NT2/D1 (cell line): ENCODE measurements at places on chromosomes 2 and 18.

DNA sequence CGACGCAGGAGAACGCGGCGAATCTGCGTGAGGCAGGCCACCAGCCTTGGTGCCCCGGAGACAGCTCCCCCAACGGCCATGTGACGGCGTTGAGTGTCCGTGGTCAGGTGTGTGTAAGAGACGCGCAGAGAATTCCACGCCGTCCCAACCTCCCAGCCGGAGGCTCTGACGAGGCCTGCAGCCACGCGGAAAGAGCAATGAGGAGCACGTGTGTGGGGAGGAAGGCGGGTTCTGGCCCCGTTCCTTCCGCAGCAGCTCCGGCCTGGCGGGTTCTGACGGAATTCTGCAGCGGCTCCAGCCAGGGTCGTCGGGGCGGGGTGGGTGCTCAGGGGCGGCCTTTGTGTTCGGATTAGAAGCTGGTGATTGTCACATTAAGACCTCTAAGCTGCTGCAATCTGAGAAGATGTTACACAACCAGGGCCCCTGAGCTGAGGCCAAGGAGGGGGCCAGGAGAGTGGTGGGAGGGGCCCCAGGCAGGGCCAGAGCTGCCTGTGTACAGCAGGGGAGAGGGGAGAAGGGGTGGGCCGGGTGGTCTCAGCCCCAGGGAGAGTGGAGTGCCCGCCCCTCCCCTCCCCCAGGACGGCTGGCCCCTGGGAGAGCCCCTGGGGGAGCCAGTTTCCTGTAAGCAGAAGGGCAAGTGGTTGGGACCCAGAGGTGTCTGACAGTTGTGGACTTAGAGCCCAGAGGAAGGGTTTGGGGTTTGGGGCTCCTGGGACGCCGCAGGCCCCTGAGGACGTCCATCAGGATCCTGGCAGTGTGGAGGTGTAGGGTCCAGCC lies 5.1 kb upstream of the GAL3ST2 start:
- no peak for DNase-seq

GRCh38 chr2:105317937-105318336 lies 11.6 kb downstream of the TGFBRAP1 start:
- DNase-seq, result no peak

GRCh38 chr2:204989877-204990276 lies 444.6 kb downstream of the PARD3B start:
- no peak for DNase-seq

DNA sequence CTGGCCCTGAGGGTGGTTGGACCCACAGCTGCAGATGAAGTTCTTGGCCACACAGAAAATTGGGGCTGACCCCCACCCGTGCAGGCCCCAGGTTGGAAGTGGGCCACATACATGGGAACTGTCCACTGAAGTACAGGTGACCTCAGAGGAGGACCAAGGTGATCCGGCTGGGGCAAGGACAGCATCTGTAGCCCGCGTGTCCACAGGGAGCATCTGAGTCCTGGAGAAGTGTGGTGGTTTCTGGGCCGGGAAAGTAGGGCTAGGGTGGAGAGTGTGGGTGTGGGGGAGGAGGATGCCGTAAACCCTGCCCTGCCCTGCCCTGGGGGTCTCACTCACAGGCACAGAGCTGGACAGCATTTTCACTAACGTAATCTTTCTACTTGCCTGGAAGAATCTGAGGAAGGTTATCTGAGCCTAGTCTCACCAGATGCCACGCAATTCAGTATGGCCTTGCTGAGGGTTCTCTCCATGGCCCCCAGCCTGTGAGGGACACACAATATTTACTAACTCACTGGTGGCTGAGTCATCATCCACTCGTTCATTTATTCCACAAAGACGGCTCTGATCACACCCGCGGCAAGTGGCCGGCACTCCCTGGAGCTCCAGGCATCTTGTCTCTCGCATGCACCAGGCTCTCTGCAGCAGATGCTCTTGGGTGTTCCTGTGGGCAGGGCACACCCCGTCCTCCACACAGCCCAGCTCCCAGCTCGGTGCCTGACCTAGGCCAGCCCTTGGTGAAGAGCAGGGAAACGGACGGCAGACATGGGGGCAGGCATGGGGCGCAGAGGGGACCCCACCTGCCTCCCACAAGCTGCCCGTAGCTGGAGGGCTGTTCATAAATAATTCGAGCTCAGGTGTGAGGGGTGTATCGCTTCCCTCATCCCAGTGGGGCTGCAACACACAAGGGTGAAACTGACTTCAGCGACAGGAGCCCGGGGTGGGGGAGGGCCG lies 51.2 kb downstream of the INHBB start:
- DNase-seq, result no peak

DNA sequence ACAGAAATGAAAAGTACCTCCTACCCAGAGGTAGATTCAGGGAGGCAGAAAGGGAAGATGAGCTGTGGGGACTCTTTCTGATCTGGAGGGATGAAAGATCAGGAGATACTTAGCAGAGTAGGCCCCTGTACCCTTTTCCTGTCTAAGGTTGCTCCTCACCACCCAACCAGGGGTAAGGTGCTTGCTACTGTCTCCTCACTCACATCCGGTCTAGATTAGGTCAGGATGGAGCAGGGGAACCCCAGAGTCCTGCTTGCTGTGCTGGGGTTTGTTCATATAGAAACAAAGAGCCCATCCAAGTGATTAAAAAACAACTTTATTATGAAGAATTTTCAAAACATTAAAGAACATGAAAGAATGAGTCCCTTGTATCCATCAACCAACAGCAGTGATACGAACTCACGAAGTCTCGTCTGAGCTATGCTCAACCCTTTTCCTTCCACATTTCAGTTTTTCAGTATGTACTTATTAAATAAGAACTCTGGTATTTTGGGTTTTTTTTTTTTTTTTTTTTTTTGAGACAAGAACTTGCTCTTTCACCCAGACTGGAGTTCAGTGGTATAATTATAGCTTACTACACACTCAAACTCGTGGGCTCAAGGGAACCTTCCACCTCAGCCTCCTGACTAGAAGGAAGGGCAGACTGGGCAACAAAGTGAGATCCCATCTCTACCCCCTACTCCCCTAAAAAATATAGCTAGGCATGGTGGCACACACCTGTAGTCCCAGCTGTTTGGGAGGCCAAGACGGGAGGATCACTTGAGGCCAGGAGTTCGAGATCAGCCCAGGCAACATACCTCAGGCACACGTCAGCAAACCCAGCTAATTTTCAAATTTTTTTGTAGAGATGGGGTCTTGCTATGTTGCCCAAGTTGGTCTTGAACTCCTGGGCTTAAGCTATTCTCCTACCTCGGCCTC lies 28.5 kb upstream of the MCFD2 start:
- DNase-seq, result no peak

DNA sequence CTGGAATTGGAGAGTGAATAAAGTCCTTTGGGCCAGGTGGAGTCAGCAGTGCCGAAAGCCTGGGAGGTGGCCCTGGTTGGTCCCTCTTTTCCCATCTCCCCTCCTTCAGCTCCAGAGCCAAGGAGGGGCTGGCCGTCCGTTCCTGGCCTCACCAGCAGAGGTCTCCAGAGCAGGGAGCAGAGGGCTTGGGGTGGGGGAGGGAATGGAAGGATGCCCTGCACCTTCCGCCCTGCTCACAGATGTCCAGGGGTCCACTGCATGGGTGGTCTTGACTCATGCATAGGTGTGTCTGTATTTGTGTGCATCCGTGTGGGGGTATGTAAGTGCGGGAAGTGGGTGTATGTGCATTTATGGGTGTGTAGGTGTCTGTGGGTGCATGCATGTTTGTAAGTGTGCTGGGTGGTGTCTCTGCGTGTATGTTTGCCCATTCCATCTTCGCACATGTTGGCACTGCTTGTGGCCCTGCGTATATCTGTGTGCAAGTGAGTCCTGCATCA lies 201.8 kb downstream of the ZFP36L2 start:
- DNase-seq, result peak; percentile 56

DNA sequence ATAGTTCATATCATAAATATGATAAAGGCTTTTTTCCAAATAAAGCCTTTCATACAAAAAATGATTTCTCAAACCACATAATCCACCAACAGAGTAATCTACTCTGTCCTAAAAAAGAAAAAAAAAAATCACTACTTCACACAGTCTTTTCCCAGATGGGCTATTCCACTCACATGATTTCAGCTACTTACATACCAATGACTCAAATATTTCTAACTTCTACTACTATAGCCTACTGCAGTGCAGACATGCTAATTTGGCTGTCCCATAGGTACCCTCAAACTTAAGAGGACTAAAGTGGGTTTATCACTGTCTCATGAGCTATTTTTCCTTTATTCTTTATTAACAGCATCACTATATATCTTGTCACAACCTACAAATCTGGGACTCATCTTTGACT lies 57.4 kb downstream of the SLC66A3 start:
- DNase-seq, result no peak

DNA sequence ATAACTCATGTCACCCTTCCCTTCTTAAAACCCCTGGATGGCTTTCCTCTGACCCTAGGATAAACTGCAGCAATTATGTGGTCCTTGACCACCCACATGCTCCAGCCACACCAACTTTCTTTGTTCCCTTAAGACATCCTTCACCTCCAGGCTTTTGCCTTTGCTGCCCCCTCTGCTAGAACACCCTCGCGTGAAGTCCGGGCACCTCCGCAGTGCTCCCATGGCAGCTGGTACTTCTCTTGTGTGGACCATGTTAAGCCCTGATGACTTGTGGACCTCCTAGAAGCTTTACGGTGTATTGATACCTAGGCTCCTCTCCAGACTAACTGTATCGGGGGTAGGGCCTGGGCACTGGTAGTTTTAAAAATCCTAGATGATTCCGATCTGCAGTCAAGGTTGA lies 824 bp upstream of the ABHD1 start:
- DNase-seq, result no peak

- DNase-seq, result peak; percentile 68
Observed at GRCh38 chr2:148989882-148990493, 48.5 kb upstream of the LYPD6B start.

DNA sequence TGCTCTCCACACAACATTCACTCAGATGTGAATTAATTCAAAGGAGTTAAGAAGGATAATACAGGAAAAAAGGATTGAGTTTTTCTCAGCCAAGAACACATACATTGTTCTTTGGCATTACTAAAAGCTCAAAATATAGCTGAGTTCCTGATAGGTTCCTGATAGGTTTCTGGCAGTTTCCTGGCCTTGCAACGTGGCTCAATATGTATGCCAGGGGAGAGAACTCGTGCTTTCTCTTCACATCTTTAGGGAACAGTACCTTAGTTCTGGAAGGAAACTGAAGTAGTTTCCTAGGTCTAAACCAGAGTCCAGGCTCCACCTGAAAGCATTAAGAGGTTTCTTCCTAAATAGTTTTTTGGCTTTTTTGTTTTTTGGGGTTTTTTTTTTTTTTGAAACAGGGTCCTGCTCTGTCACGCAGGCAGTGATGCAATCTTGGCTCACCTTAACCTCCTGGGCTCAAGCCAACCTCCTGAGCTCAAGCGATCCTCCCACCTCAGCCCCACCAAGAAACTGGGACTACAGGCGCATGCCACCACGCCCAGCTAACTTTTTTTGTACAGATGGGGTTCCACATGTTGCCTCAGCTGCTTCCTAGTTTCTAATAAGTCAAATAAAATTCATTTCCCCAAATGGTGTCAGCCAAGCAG lies 42.8 kb downstream of the ESCO1 start:
- DNase-seq, result no peak

- no peak for DNase-seq
Observed at GRCh38 chr2:38446418-38446817, 69.3 kb upstream of the ATL2 start.

DNA sequence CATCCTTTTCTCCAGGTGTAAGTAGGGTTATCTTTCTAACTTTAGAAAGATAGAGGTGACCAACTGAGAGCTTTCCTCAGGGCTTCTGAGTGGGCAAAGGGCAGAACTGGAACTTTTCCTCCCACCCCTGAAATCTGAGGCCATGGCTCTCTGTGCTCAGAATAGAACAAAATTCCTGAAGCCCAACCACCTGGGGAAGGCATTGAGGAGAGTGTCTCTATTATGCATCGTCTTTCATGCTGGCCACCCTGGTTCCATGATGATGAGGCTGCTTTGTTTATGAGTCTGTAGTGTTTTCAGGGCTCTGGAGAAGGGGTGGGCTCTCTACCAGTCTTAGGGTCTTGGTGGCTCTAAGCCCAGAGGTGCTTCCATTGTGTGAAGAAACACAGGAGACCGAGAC lies 30.7 kb upstream of the IL1R1 start:
- DNase-seq, result peak; percentile 50

DNA sequence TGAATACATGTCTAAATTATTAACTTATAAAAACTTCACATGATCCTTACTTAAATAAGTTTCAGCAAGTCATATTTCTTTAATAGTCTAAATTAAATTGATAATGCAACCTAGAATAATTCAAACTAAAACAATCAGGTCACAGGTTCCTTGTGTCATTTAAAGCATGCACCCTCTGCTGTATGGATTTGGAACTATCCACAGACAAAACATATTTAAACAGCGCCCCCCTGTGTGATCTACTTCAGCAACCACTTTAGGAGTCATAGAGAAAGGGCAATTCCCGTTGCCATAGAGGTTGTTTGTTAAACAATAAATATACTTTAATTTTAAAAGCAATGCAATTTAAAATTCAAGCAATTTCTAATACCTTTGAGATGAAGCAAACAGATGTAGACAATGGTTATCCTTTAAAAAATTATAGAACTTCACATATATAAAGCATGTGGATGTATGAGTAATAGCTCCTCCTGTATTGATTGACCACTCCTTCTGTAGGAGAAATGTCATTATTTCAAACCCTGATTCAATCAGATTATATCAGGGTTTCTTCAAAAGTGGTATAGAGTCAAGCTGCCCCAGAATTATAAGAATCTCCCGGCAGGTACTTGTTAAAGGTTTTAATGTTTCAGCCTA lies 21.2 kb downstream of the GRB14 start:
- DNase-seq, result peak; percentile 62

DNA sequence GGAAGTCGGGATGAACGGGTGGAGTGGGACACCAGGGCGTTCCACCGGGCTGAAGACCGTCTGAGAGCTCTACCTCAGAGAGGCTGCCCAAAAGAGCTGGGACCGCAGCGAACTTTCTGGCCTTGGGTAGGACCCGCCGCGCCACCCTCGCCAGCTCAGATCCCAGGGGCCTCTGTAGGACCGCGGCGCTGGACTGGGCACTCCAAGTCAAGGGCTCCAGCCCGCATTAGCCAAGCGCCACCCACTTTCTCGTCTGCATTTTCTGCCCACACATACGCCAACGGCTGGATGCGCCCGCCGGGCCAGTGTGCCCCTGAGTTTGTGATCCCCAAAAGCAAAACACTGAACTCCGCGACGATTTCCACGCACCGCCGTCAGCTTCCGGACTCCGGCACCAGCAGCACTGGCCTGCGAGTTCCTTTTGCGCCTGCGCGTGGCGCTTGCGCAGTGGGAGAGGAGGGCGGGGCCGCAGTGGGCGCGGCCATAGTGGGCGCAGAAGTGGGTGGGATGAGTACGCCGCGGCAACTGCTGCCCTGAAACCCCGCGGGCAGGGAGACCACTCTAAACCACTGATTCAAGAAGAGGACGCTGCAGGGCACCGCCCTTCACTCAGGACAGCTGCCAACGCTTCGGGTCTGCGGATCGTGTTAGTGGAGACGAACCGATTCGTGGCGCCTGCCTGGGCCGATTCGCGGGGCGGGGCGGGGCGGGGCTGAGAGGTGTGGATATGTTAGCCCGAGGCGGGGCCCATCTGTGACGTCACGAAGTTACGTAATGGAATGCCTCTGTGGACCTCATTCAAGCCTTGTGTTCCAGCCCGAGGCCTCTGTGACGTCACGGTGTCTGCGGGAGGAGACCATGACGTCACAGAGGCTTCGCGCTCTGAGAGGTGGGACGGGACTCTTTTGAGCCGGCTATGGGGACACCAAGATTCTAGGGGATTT lies 10.5 kb downstream of the OSR1 start:
- peak; percentile 71 for DNase-seq

- DNase-seq, result no peak
Observed at GRCh38 chr2:53942280-53942679, 28.5 kb downstream of the PSME4 start.
